Activated CD4-positive, alpha-beta T cell treated with anti-CD3 and anti-CD28 coated beads, Interleukin-2, amount 10 ng/mL, durations not matched to agents 24 days and 14 days (primary cell): ENCODE measurements at places on chromosomes 1 and 21. TPM values are rescaled to one million over a fixed set of nuclear protein-coding genes. Genes with fewer than 3 reads are reported as not detected.

DNA sequence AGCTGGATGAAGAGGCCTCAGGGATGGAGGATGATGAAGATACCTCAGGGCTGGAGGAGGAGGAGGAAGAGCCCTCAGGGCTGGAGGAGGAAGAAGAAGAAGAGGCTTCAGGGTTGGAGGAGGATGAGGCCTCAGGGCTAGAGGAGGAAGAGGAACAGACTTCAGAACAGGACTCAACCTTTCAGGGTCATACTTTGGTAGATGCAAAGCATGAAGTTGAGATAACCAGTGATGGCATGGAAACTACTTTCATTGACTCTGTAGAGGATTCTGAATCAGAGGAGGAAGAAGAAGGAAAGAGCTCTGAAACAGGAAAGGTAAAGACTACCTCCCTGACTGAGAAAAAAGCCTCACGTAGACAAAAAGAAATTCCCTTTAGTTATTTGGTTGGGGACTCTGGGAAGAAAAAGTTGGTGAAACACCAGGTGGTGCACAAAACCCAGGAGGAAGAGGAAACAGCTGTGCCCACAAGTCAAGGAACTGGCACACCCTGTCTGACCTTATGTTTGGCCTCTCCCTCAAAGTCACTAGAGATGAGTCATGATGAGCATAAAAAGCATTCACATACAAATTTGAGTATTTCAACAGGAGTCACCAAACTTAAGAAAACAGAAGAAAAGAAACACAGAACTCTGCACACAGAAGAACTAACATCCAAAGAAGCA is 15.4 kb downstream of the L1TD1 start:
- no peak for DNase-seq
- H3K4me3 ChIP-seq: no peak overlapping the region
- peaks cover 2% of the 10 kb centered on the region for H3K27me3 ChIP-seq

Gene TRIM33
- total RNA-seq: 37.7 and 39.7 TPM in 2 replicates

GRCh38 chr21:44013380-44014088 is 1.4 kb downstream of the TRAPPC10 start:
- no peaks in the 10 kb centered on the region for H3K27me3 ChIP-seq
- H3K36me3 ChIP-seq: peaks cover 20% of the 10 kb centered on the region
- peak overlapping the region; percentile 93 for H3K27ac ChIP-seq
- peaks cover 53% of the 10 kb centered on the region for H3K4me1 ChIP-seq

- no peak for DNase-seq
- H3K4me3 ChIP-seq: no peak overlapping the region
- peaks cover 11% of the 10 kb centered on the region for H3K27me3 ChIP-seq
- H3K4me1 ChIP-seq: no peaks in the 10 kb centered on the region
- H3K27ac ChIP-seq: no peak overlapping the region
- H3K36me3 ChIP-seq: no peaks in the 10 kb centered on the region
Observed at GRCh38 chr1:35864813-35865212, 18.2 kb upstream of the AGO1 start.

GRCh38 chr21:14452031-14452726 is 69.2 kb upstream of the HSPA13 start:
- H3K27me3 ChIP-seq: no peaks in the 10 kb centered on the region
- peaks cover 8% of the 10 kb centered on the region for H3K36me3 ChIP-seq
- peaks cover 56% of the 10 kb centered on the region for H3K4me1 ChIP-seq
- no peak overlapping the region for H3K4me3 ChIP-seq
- H3K27ac ChIP-seq: peak overlapping the region; percentile 87

Gene PSMA5
- 262 and 270 TPM in 2 replicates for total RNA-seq

Gene C1orf21
- total RNA-seq: 1.8 and 2.5 TPM in 2 replicates

Gene MPL
- not detected in 2 replicates for total RNA-seq

DNA sequence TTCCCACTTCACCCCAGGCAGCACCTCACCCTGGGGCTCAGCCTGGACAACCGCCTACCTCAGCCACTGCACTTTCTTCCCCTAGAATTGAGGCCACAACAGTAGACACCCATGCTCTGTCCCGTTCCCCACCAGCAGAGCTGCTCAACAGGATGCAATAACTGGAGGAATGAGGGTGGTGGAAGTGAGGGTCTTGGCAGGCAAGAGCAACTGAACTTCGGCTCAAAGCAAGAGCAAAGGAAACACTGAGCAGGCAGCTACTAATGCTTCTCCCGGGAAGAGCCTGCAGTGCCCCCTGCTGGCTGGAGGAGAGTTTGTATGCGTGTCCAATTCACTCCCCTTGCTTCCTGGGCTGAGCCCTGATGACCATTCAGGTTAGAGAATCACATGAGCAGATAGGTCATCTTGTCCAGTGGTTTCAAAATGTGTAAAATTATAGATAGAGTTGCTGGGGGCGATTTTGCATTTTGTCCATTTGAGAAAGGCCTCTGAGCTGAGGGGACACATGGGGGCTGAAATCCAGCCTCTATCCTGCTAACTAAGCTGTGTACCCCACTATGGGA is 13.9 kb downstream of the NT5C1A start:
- H3K27ac ChIP-seq: peak overlapping the region; percentile 39
- peak overlapping the region; percentile 26 for H3K4me3 ChIP-seq
- DNase-seq: peak; percentile 89
- peaks cover 15% of the 10 kb centered on the region for H3K4me1 ChIP-seq
- H3K27me3 ChIP-seq: peaks cover 7% of the 10 kb centered on the region

GRCh38 chr1:58805716-58806571 is 22.1 kb upstream of the JUN start:
- no peak overlapping the region for H3K27ac ChIP-seq
- H3K27me3 ChIP-seq: no peaks in the 10 kb centered on the region
- no peak overlapping the region for H3K4me3 ChIP-seq
- peaks cover 17% of the 10 kb centered on the region for H3K4me1 ChIP-seq
- peaks cover 8% of the 10 kb centered on the region for H3K36me3 ChIP-seq

Gene FCER1G
- total RNA-seq: 0.63 TPM in 1 of 2 replicates, not detected in the other

DNA sequence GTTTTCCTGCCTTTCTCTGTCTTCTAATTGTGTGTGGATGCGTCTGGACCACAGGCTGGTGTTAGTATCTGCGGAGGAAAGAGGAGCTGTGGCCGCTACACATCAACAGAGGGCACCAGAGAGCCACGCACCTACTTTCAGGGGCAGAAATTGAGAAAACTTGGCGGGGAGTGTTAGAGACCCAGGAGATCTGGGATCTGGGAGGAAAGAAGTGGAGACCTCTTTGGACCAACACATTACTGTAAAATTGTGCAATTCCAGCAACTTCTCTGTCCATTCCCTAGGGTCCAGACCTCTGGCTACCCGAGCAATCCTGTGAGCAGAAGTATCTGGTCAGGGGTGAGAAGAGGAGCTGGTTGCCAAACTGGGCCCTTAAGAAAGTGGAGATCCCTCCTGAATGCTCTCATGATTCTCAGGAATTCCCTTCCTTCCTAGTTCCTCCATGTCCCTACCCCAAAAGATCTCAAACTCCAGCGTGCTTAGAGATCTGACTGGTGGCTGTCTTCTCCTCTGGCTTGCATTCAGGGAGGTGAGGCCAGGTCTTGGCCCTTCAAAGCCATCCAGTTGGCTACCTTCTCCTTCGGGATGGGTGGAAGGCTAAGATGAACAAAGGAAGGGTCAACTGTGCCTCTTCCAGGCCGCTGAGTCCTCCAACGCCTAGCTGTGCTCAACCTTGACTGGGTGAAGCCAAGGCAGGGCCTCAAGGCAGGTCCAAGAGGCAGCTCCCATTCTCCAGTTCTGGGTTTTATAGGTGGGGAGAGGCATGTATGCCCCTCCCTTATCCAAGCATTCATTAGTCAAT is 1.2 kb upstream of the KIRREL1 start:
- peaks cover 3% of the 10 kb centered on the region for H3K4me1 ChIP-seq
- no peak overlapping the region for H3K27ac ChIP-seq
- H3K27me3 ChIP-seq: peaks cover 43% of the 10 kb centered on the region
- peak; percentile 77 for DNase-seq
- H3K4me3 ChIP-seq: no peak overlapping the region

Gene OPRD1
- total RNA-seq: 0.09 TPM in 1 of 2 replicates, not detected in the other

Gene PPP1R15B
- total RNA-seq: 70.9 and 74.0 TPM in 2 replicates

Gene RGS8
- not detected in 2 replicates for total RNA-seq
